AG04450 (cell line): ENCODE measurements at places on chromosomes 16 and 17.

DNA sequence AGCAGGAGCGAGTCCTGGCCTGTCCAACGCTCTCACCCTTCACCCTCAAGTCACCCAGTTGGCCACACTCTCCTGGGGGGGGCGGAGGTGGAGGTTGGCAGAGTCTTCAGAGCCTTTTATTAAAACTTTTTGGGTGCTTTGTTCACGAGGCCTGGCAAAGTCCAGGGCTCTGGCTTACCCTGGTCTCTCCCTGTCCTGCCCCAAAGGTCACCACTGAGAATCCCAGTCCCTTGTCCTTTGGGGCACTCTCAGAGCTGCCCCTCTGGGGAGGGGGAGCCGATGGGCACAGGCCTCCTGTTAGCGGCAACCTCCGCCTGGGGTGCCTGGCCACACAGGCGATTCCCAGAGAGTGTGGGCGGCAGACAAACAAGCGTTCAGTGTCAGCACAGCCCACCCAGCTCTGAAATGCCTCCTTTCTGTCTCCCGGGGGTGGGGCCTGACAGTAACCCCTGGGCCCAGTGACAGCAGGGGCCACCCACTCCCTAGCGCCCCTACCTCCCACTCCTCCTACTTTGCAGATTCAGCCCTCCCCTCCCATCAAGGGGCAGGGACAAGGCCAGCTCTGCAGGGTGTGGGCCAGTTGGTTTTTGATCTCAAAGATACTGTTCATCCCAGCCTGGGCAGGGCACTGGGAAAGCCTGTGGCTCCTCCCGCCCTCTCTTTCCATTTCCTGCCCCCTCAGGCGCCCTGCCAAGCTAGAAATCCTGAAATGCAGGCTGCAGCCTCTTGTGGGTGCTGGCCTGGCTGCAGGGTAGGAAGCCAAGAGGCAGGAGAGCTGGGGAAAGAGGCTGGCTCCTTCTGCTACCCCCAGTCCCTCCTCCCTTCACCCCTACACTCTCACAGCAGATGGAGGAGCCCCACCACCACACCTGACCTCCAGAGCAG, 36.6 kb upstream of the EMP2 start:
- DNase-seq, result no peak

- DNase-seq, result no peak
Measured at GRCh38 chr16:66292241-66292935, 74.1 kb upstream of the CDH5 start.

- DNase-seq, result no peak
Measured at GRCh38 chr16:88468275-88469129, 15.4 kb downstream of the ZFPM1 start.

DNA sequence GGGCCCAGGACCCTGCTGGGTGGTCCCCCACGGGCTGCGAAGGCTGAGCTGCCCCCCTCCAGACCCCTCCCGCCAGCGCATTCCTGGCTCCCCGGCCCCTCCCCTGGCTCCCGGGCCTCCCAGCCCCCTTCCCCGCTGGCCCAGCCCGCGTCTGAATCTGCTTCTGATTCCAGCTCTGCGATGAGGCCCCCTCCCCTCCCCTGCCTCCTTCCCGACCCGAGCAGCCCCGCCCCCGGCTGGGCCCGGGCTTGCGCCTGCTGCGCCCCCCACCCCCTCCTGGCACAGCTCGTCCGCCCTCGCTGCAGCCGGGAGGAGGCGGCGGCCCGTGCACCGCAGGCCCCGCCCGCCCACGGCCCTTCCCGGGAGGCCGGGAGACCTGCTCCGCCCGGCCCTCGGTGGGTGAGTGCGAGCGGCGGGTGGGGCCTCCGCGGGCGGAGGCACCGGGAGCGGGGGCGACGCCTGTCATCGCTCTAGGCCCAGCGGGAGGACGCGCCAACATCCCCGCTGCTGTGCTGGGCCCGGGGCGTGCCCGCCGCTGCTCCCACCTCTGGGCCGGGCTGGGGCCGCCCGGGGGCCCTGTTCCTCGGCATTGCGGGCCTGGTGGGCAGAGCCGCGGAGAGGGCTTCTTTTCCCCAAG, at the start of gene NTN3:
Gene NTN3 (plus strand): TSS at position 282 of the 637 bp plus-strand sequence. CDS start 405 bp downstream, outside the sequence.
- DNase-seq, result no peak
